ENCODE measurements at places on chromosomes 2 and 18.

GRCh38 chr2:6412533-6413091 is 453.1 kb downstream of the CMPK2 start:
- no peak for DNase-seq

DNA sequence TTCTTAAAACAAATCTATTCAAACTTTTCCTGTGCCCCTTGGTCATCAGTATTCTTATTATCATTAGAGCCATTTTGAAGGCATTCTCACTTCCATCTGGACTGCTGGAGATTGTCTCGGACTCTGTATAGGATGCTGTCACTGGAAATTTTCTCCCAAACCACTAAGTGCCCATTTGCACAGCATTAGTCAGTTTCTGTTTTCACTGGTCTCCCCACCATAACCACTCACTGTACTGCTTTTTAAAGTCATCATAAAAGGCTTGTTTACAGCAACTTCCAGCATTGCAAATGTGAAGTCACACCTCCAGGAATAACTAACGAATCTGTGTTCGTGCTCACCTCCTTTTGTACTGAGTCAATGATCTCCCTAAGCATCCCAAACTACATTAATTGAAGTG is 150.9 kb upstream of the SERTAD2 start:
- DNase-seq, result no peak

- DNase-seq, result no peak
These were observed 2.5 kb downstream of the SLC39A6 start for GRCh38 chr18:36126668-36127067.

DNA sequence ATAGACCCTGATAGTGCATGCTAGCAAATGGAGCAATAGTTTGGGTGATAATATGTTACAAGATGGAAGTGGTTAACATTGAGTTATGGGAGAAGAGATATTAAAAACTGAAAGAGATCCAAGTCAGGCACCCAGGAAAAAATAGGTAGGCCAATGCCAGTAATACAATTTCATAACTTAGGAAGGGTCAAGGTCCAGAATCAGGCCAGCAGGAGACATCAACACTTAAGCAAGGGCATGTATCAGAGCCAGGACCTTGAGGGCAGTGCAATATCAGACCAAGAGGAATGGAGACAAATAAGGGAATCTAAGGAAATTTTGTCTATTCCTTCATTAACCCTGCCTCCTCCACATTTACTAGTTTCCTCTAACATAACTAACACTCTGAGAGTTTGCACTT is 124.1 kb upstream of the NYAP2 start:
- no peak for DNase-seq

DNA sequence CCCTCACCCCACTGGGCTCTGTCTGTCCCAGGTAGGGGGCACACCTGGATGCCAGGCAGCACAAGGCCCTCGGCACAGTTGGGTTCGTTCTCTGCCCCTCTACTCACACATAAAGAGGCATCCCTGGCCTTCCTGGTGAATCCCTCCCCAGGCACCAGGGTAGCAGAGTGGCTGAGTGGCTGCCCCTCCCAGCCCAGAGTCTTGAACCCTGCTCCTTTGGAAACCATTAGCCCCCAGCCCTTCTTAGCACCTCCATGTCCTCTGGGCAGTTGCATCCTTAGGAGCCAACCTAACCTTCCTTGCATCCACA is 2.0 kb downstream of the GPC1 start:
- DNase-seq, result no peak
